NCI-H2029 (cell line): ENCODE measurements at places on chromosomes 12 and 14.

DNA sequence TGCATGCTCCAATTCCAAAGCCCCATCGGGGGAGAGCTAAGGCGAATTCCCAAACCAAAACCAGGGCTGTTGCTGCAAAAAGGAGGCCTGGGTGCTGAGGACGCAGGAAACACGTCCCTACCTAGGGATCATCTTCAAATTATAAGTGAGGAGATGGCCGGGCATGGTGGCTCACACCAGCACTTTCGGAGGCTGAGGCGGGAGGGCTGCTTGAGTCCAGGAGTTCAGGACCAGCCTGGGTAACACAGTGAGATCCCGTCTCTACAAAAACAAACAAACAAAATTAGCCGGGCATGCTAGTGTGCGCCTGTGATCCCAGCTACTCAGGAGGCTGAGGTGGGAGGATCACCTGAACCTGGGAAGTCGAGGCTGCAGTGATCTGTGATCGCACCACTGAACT lies 143.2 kb downstream of the CALM1 start:
- no peak for DNase-seq

GRCh38 chr12:90959538-90960139 lies 4.7 kb upstream of the CCER1 start:
- DNase-seq = peak; percentile 39

DNA sequence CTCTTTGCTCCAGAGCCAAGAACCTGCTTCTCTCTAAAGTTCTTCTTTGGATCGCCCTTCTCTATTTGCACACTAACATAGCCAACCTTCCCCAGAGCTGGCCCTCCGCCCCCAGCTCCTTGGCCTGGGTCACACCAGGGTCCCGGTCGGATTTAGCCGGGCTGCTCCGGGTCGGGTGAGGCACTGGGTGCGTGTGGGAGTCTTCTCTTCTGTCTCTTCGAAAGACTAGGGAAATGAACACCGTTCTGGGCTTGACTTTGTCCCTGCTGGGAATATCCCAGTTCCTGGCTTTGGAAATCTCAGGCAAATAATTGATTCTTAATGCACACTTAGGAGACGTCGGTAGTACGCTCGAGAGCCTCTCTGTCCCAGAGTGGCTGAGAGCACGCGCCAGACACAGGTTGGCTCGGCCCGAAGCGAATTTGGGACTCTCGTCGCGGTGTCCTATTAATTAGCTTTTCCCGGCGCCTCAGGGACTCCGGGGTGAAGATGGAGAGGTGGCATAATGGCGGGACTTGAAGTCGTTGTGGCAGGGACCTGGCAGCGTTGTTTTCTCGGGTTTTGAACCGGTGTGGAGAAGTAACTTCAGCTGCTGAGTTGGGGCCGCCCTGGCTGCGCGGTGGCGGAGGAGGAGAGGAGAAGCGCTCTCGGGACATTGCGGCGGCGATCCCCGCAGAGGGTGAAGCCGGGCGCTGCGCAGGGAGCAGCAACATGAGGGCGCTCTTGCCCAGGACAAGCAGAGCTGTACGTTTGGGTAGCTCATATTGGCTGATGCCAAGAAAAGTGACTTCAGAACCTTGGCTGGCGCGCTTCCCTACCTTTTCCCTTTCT lies 7.5 kb downstream of the FOXG1 start:
- peak; percentile 72 for DNase-seq

DNA sequence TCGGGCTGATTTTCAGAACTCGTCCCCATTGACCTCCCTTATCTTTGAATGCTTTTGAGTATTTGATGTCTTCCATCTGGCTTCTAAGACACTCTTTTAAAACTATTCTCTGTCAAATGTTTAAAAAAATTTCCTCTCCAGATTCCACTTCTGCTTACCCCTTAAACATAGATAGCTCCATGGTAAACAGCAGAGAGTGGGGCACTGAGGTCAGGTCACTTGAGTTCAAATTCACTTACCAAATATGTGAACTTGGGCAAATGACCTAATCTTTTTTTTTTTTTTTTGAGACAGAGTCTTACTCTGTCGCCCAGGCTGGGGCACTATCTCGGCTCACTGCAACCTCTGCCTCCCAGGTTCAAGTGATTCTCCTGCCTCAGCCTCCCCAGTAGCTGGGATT lies 126.8 kb upstream of the CPSF6 start:
- no peak for DNase-seq

DNA sequence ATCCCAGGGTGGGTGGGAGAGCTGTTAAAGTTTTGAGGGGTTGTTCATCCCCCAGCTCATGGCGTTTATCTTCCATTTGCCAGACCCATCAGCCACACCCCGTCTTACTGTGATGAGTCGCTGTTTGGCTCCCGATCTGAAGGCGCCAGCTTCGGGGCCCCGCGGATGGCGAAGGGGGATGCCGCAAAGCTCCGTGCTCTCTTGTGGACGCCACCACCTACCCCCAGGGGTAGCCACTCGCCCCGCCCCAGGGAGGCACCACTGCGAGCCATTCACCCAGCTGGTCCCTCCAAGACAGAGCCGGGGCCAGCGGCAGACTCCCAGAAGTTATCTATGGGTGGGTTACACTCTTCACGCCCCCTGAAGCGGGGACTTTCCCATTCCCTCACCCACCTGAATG lies 5.7 kb downstream of the RITA1 start:
- no peak for DNase-seq

DNA sequence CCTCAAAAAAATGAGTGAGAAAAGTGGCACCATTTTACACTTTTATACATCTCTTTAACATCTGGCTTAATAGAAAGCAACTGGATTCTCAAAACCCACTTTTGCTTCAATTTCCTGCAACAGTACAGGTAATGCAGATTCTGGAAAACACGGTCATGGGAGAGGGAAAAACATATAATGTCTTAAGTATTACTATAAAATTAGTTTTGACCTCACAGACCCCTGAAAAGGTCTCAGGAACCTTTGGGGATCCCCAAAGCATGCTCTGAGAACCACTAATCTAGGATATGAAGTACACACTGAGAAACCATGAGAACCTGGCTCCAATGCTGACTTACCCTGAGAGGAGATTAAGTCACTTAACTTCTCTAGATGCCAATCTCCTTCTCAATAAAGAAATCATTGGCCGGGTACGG lies 64.7 kb downstream of the PPP2R5E start:
- no peak for DNase-seq

- DNase-seq = no peak
These were observed 180.0 kb downstream of the RBM19 start for GRCh38 chr12:113786107-113786506.

DNA sequence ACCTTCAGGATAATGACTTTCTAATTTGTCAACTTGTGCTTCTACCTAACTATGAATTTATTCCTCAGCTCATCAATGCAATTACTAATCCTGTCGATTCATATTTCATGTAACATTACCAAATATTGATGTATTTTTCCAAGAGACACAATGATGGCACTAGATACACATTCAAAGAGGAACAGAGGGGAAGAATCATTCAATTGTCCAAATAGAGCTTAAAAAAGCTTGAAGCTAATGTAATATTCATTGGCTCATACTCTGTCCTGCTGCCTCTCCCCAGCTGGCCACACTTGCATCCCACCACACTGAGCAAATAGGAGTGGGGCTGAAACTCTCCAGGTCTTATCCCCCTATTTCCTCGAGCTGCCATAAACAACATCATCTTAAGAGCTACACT lies 9.3 kb downstream of the TESPA1 start:
- no peak for DNase-seq

DNA sequence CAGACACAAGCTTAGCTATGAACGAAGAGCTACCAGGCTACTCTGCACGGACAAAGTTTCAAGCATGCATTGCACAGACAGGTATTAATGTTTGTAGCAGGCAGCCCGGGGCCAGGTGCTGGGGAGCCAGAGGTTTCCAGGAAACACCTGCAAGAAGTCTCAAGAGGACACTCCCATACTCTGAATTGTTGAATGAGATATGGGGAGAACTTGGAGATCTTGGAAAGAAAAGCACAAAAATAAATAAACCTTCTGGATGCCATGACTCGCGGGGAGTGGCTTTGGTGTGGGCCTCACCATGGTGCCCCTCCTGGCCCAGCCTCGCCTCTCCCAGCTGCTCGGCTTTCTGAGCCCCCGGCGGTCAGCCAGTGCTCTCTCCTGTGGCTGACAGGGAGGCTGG lies 186.8 kb downstream of the TTC7B start:
- no peak for DNase-seq

DNA sequence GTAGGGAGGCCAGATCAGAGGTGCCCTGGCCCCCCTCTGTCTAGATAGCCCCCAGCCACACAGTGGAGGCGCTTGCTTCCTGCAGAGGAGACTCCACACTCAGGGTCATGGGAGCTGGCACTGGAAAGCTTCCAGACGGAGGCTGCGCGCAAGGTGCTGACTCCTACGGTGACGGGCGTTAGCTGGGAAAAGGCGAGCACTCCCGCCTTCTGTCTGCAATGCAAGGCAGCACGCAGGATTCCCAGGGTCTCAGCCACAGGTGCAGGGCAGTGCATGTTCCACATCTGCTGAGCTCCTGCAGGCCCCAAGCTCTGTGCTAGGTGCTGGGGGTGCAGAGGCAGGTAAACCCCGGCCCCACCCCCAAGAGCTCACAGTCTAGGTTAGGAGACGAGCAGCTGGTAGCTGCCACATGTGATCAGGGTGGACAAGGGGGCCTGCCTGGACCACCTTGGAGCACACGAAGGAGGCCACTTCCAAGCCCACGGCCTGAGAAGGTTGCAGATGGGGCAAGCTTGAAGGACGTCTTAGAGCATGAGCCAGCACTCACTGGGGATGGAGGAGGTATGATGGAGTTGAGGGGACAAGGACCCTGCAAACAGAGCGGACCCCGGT lies 310.9 kb upstream of the DIO3 start:
- no peak for DNase-seq

- peak; percentile 18 for DNase-seq
These were observed 106.1 kb upstream of the RFLNA start for GRCh38 chr12:124188561-124189405.

DNA sequence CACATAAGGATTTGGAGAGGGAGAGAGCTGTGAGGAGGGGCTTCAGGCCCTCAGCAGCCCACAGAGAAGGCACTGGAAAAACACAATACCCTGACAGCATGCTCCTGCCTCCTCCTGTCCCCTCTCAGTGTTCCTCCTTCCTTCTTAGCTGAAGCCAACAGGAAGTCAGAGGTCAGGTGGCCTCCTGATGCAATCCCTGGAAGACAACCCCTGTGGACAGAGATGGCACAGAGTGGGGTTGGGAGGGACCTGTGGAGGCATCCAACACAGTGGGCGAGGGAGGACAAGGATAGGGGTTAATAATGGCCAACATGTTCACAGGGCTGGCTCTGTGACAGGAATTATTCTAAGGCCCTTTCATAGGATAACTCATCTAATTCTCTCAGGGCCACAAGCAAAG lies 15.4 kb upstream of the IFI27L2 start:
- DNase-seq = no peak

DNA sequence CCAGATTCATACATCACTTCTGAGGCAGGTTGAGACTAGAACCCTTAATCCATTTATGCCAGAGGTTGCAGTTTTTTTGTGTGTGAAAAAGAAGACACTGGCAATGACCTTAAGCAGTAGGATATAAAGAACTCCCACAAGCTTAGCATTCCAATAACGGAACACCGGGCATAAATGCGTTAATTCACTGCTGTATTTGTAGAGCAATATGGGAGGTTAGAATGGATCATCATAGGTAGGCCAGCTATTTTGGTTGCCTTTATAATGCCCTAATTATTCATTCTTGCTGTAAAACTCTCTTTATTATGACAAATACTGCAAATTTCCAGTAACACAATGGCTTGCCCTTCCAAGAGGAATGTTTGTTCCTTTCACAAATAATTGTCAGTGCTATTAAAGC lies 322.7 kb downstream of the SOX5 start:
- DNase-seq = no peak

DNA sequence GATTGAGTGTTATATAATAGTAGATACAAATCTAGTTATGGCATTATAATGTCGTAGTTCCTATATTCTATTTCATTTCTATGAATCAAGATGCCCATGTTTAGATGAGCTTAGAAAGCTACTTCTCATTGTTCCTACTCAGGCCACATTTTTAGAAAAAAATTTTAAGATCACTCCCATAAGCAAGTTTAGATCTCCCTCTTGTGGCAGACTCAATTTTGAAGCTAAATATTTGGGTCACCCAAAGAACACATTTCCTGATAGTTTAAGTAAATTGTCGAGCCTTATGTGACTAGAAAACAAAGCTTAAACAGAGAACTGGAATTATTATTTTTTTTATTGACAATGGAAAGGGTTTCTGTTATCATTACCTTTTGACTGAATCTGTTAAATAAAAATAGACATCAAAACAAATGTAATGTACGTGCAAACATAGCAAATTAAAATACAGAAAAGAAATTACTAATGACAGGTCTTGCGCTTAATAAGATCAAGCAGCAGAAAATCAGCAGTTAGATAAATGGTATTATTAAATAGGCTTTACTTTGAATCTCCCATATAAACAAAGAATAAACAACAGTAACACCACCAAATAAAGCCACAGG lies 180.2 kb downstream of the ACSS3 start:
- DNase-seq = peak; percentile 31

GRCh38 chr12:92814584-92814983 lies 111.8 kb downstream of the PLEKHG7 start:
- no peak for DNase-seq

- no peak for DNase-seq
These were observed 87.8 kb downstream of the RIC8B start for GRCh38 chr12:106861984-106862916.

DNA sequence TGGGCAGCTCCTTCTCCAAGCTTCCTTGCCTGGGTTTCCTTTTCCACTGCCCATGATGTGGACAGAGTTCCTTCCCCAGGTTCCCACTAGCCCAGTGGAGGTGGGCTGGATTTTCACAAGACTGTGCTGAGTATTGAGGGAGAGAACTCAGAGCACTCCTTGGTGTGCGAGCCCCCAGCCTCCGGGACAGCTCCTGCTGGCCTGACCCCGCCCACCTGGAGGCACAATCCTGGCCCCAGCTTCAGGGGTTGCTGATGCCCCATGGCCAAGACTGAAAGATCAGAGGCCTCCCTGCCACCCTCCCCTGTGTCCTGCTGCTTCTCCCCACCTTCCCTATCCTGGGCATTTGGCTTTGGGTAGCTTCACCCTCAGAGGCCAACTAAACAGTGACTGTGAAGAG lies 7.7 kb downstream of the KCNH3 start:
- DNase-seq = no peak

DNA sequence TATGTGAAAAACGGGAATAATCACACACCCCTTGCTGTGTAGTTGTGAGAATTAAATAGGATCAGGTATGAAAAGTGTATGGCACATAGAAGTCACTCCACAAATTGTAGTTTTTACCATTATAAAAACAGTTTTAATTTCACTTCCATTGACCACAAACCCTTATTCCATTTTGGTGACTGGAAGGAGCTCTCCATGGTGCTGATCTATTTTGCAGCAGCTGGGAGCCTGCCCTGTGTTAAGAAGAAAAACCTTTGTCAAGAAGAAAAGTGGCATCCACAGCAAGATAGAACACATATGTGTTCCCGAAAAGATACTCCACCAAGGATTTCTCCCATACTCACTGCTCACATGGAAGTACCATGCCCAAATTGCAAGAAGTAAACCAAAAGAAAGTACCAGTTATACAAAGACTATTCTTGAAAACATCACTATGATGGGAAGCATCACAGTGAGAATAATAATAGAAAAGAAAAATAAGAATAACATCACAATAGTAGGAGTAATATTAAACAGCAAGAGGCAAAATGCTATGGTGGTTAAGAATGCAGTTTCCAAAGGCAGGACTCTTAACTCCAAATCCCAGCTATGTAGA lies 58.7 kb downstream of the TUNAR start:
- no peak for DNase-seq

GRCh38 chr12:14366209-14367039 lies 942 bp downstream of the ATF7IP start:
- peak; percentile 55 for DNase-seq
